ENCODE measurements at places on chromosomes 3 and 15. TPM values are rescaled to one million over a fixed set of nuclear protein-coding genes. Genes with fewer than 3 reads are reported as not detected.
A peak's percentile ranks its signal among the peaks of the same experiment; 100 is the strongest.

DNA sequence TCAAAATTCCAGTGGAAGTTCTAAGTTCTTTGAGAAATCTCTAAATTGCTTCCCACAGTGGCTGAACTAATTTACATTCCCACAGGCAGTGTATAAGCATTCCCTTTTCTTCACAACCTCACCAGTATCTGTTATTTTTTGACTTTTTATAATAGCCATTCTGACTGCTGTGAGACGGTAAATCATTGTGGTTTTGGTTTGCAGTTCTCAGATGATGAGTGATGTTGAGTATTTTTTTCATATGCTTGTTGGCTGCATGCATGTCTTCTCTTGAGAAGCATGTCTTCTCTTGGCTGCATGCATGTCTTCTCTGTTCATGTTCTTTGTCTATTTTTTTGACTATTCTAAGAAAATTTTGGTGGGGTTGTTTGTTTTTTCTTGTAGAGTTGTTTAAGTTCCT lies 499.6 kb upstream of the CCDC54 start:
- no peak for DNase-seq
- H3K27ac ChIP-seq, result no peak overlapping the region
- H3K4me3 ChIP-seq, result no peak overlapping the region
- no peaks in the 10 kb centered on the region for H3K36me3 ChIP-seq
- H3K27me3 ChIP-seq, result no peaks in the 10 kb centered on the region

- no peak for DNase-seq
- H3K36me3 ChIP-seq, result peaks cover 6% of the 10 kb centered on the region
- H3K27ac ChIP-seq, result no peak overlapping the region
- peak overlapping the region; percentile 86 for H3K4me3 ChIP-seq
Measured at GRCh38 chr3:51675201-51675611, 4.2 kb downstream of the TEX264 start.

DNA sequence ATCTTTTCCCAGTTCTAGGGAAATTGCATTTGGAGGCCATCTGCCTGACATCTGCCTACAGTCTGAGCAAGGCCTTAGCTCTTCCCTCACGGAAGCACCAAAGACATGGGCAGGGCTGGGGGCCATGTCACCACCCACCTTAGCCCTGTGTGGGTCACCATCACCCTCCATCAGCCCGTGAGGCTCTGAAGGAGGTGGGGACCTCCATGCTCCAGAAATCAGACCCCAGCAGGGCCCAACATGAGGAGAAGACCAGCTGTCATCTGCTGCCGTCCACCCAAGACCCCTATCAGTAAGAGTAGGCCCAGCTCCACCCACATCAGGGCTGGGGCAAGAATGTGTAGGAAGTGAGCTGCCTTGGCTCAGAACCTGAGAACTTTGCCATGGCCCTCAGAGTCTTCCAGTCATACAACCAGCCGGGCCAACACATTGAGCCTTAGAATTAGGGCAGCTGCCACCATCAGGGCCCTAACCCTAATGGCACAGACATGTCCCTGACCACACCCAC lies 1.9 kb downstream of the TMIE start:
- no peaks in the 10 kb centered on the region for H3K36me3 ChIP-seq
- no peak for DNase-seq
- peaks cover 10% of the 10 kb centered on the region for H3K4me1 ChIP-seq
- H3K27me3 ChIP-seq, result peaks cover 15% of the 10 kb centered on the region
- no peak overlapping the region for H3K27ac ChIP-seq

DNA sequence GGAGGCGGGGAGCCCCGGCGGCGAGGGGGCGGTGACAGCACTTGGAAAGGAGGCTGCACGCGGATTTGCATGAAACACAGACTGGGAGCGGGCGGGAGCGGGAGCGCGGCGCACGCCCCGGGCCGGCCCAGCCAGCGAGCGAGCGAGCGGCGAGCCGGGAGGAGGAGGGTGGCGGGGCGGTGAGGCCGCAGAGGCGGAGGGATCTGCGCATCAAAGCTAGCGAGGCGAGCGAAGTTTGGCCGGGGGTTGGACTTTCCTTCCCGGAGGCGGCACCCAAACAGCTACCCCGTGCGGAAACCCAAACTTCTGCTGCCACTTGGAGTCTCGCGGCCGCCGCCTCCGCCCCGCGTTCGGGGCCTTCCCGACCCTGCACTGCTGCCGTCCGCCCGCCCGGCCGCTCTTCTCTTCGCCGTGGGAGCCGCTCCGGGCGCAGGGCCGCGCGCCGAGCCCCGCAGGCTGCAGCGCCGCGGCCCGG lies at the start of gene SMAD3:
SMAD3 (plus strand) TSS at position 72 of the 475 bp plus-strand sequence. CDS start 553 bp downstream, outside the sequence.
- peak within 1 kb of the TSS; percentile 95 for H3K27ac ChIP-seq
- H3K4me1 ChIP-seq, result peaks cover 50% of the 10 kb centered on the region
- H3K4me3 ChIP-seq, result peak within 1 kb of the TSS; percentile 93
- DNase-seq, result peak; percentile 76
- H3K36me3 ChIP-seq, result no peaks in the 10 kb centered on the region
- H3K27me3 ChIP-seq, result peaks cover 22% of the 10 kb centered on the region

DNA sequence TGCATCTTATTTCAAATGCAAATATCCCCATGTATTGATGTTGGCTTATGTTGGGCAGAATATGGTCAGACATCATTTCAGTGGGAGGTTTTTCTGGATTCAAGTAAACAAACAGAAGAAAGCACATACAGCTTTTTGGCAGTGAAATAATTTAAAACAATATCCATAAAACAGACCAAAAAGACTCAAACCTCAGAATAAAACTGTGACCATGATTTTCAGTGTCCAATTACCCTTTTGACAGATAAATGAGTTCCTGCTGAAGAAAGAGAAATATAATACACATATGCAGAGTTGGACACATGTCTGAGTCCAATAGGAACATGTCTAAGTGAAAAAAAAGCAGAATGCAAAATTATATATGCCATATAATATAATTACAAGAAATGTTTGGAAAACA lies 39.1 kb downstream of the PXK start:
- peaks cover 7% of the 10 kb centered on the region for H3K4me1 ChIP-seq
- DNase-seq, result no peak

GRCh38 chr15:78976691-78977090 lies 31.8 kb upstream of the CTSH start:
- H3K4me3 ChIP-seq, result no peak overlapping the region
- no peak overlapping the region for H3K27ac ChIP-seq
- no peak for DNase-seq
- H3K36me3 ChIP-seq, result no peaks in the 10 kb centered on the region
- H3K27me3 ChIP-seq, result no peaks in the 10 kb centered on the region
- peaks cover 27% of the 10 kb centered on the region for H3K4me1 ChIP-seq

DNA sequence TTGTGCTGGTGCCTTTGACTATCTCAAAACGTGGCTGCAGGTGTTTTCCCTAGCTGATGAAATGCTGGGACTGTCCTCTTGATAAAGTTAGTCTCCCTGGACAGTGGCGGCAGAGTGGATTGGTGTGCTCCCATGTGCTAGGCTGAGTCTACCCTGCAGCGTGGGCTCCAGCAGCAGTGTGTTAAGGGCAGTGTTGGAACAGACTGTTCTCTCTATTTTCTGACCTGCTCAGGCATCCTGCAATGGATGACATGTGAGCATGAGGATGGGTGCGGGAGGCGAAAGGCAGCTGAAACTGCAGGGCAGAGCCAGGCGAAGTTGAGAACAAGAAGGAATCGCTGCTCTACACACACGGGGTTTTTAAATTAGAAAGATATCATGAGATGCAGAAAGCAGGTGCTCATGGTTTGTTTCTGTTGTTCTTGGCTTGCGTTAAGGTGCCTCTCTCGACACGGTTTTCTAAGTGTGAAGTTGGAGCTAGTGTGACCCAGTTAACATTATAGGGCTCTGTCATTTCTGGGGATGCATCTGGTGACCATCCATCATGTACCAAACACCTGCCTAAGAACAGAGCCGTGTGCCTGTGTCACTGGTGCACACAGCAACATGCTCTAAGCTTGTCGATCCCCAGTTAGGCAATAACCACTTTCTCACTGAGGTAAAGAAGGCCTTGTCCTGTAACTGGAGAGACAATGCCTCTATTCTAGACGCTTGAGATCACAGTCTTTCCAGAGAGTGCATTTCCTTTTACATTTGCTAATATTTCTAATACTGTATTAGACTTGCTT lies 44.3 kb downstream of the SLCO3A1 start:
- H3K27me3 ChIP-seq, result no peaks in the 10 kb centered on the region
- H3K4me1 ChIP-seq, result peaks cover 4% of the 10 kb centered on the region
- no peaks in the 10 kb centered on the region for H3K36me3 ChIP-seq
- H3K4me3 ChIP-seq, result no peak overlapping the region
- no peak for DNase-seq

GRCh38 chr3:63849175-63849574 lies 14.4 kb downstream of the THOC7 start:
- no peak overlapping the region for H3K4me3 ChIP-seq
- no peak overlapping the region for H3K27ac ChIP-seq
- no peak for DNase-seq
- H3K27me3 ChIP-seq, result no peaks in the 10 kb centered on the region
- peaks cover 2% of the 10 kb centered on the region for H3K36me3 ChIP-seq

GRCh38 chr3:170598091-170598502 lies 12.2 kb upstream of the SLC7A14 start:
- DNase-seq, result no peak
- no peak overlapping the region for H3K27ac ChIP-seq
- H3K36me3 ChIP-seq, result no peaks in the 10 kb centered on the region

GRCh38 chr3:49277383-49277775 lies 347 bp upstream of the C3orf62 start:
- no peak for DNase-seq
- H3K27ac ChIP-seq, result peak overlapping the region; percentile 75
- no peak overlapping the region for H3K4me3 ChIP-seq
- no peaks in the 10 kb centered on the region for H3K27me3 ChIP-seq
- peaks cover 13% of the 10 kb centered on the region for H3K36me3 ChIP-seq
- H3K4me1 ChIP-seq, result no peaks in the 10 kb centered on the region

DNA sequence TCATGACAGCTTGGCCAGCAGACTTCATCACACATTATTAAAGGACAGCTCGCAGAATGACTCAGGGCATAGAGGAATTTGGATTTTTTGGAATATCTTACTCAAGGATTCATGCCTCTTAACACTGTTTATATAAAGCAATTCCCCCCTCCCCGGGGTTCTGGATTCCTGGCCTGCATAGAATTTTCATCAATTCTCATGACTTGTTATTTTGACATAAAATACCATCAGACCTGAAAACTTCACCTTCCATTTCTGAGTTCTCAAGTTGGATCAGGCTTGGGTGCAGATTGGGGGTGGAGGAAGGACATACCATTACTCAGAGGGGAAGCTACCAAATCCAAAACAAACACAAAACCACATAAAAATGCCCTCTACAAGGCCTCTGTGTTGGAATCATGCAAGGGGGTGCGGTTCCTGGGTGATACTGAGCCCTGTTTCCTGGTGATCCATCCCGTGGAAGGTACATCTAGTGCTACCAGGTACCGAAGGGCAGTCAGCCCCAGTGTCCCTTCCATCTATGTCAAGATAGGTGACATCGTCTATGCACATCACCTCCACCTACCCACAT lies 95.3 kb downstream of the DAPK2 start:
- H3K27me3 ChIP-seq, result no peaks in the 10 kb centered on the region
- no peak overlapping the region for H3K27ac ChIP-seq
- H3K4me3 ChIP-seq, result no peak overlapping the region
- peaks cover 4% of the 10 kb centered on the region for H3K4me1 ChIP-seq
- no peak for DNase-seq
- H3K36me3 ChIP-seq, result no peaks in the 10 kb centered on the region

DNA sequence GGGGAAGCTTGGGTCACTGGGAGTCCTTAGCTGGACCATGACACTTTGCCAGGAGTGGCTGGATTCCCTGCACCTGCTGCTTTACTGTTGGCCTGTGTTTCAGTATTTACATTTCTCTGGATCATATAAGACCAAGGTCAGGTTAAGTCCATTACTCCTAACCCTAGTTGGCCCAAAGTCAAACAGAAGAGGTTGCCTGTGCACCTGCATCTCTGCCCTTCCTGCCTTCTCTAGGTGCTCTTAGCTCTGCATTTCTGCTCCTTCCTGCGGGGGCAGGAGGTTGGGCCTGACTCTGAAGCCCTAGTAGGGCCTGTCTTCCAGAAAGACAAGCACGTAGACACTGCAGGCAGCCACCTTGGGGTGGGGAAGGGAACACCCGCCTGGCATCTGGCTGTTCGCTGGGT lies 124.3 kb downstream of the RPLP1 start:
- DNase-seq, result no peak
- no peak overlapping the region for H3K27ac ChIP-seq
- no peak overlapping the region for H3K4me3 ChIP-seq
- peaks cover 30% of the 10 kb centered on the region for H3K4me1 ChIP-seq
- peaks cover 63% of the 10 kb centered on the region for H3K27me3 ChIP-seq
- no peaks in the 10 kb centered on the region for H3K36me3 ChIP-seq

Gene CCDC54
- not detected for total RNA-seq

Gene GOLGA8J
- 0.54 TPM for total RNA-seq
